Activated T-cell treated with anti-CD3 and anti-CD28 coated beads, Interleukin-2, amount 50 U/mL, for 48 hours (primary cell): ENCODE measurements at places on chromosomes 12 and 14.

DNA sequence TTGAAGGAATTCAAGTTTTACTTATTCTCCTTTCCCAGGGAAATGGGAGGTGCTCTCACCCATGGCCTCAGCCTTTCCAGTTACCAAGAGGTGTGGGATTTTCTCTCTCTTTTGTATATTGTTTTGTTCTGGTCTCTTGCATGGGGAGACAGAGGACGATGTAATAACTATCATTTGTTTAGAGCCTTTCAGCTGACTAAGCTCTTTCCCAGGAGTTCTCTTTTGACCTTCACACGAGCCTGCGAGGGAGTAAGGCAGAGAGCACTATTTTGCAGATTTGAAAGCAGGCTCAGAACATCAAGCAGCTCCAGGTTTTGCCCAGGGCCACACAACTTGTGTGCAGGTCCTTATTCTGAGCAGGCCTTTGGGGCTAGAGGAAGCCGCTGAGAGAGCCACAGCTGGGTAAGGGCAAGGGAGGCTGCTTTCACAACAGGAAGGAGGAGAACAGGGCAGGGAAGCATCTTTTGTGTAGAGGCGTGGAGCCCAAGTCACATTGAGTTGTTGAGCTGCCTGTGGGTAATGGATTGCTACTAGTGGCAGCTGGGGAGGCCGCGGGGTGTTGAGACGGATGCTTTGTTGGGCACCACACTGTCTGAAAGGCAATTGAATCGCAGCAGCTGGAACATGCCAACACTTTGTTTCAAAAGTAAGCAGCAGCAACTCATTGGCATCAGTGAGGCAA is 116.2 kb downstream of the PRMT8 start:
- DNase-seq, result no peak

GRCh38 chr14:61433169-61433568 is 111.8 kb downstream of the PRKCH start:
- no peak for DNase-seq

- no peak for DNase-seq
These were observed 38.6 kb downstream of the PTPRB start for GRCh38 chr12:70598467-70599193.

DNA sequence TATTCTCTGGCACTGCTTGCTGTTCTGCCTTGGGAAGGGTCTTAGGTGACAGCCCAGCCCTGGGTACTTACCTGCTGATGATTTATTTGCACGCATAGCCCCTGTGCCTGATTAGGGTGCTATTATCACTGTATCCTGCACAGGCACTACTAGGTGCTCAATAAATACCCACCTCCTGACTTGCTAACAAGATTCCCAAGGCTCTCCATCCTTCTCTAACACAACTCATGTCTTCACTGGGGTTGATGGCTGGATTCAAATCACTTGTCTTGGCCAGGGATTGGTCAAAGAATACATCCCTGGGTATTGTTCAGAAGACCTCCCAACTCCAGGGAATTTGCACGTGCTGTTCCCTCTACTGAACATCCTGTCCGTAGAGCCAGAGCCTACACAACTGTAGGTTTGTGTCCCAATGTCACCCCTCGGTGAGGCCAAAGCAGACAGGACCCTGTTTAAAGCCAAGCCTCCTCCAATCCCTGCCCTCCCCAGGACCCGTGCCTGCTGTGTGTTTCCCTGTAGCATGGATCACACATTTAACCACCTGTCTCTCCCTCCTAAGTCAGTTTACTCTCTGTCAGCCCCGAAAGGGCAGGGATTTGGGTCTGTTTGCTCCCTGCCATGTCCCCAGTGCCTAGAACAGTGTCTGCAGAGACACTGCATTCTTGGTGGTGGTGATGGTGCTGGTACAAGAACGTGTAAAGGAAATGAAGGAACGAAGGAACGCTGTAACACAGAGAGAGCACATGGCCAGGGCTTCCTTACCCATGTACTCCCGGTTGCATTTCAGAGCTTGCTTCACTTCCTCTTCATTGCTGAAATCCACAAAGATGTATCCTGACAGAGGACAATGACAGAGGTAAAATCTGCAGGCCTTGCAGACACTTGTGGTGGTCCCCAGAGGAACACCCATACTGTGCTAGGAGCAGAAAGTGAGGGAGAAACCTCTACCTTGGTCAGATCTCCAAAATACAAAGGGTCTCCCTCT is 16.5 kb downstream of the RBM19 start:
- no peak for DNase-seq

DNA sequence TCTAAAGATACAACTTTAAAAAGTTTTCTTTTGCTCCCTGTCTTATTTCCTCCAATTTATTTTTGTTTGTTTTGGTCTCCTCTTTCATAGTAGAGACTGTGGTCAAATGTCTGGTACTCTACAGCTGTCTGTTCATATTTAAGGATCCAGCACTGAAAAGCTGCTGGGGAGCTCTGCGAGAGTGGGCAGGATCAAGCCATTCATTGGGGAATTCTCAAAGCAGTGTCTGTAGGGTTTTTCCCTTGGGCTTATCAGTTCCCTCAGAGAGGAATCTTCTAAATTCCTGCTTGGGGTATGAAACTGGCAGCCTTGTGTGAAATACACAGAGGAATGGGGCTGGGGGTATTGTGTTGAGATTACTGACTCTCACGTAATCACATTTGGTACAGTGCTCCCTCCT is 52.3 kb downstream of the FNTB start:
- DNase-seq, result no peak

- no peak for DNase-seq
These were observed 72.0 kb downstream of the PPP2R5E start for GRCh38 chr14:63470962-63471793.

DNA sequence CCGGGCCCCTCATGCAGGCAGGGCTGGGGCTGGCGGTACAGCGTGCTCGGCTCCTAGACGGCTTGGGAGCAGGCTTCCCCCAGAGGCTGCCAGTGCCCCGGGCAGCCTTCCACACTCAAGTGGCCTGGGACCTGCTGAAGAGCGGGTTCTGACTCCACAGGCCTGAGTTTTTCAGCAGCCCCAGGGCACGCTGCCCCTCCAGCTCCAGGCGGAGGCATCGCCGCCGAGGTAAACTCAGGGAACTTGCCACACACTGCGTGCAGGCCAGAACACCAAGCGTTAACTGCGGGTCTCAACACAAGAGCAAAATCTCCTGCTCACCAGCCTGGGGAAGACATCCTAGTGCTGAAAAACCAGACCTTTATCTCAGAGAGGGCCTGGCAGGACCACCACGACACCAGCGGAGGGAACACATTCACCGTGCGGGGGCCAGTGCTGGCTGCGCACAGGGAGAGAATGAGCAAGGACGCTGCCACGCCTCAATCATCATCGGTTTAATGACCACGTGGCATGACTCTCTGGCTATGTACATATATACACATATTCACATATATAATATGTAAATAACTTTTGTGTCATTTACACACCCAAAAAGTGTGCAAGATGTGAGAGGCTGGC is 21.3 kb downstream of the PSMC1 start:
- peak; percentile 14 for DNase-seq
